ENCODE measurements at places on chromosomes 4 and X.

DNA sequence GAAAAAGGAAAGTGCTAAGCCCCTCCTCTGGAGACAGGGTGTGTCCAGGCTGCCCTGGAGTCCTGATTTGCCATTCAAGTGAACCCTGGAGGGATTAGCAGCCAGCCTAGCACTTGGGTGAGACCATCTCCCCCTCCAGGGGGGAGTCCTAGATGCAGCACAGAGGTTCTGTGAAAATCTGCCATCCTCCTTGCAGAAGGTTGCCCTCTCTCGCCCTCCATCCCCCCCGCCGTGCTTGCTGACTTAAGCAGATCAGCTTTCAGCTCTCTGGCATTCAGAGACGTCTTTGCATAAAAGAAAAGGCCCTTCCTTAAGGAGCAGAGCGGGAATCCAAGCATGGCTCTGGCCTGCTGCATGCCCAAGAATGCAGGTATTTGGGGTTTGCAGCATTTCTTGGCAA, 102.1 kb upstream of the SCML1 start:
- DNase-seq, result no peak

DNA sequence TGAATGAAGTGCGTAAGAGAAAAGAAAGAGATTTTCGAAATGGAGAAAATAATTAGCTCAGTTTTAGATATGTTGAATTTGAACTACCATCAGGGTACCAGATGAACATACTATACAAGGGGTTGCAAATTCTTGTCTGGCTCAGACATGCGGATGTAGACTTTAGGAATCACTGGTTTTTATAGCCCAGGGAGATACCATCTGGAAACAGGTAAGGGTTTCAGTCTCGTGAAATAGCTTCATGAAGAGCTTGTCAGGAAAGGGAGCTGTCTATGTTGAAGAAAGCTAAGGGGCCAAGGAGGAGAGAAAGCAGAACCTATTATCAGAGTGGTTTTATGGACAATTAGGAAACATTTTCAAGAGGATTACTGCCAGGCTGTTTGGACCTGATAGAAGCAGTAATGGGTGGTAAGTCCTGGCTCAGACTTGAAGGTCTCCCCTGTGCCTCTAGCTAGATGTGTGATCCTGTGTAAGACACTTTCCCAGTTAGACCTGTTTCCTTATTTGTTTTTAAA, 6.7 kb downstream of the RAB9A start:
- DNase-seq, result no peak

GRCh38 chr4:38562751-38563198, 101.2 kb upstream of the KLF3 start:
- no peak for DNase-seq

GRCh38 chr4:23969635-23970145, 79.8 kb upstream of the PPARGC1A start:
- DNase-seq, result no peak

DNA sequence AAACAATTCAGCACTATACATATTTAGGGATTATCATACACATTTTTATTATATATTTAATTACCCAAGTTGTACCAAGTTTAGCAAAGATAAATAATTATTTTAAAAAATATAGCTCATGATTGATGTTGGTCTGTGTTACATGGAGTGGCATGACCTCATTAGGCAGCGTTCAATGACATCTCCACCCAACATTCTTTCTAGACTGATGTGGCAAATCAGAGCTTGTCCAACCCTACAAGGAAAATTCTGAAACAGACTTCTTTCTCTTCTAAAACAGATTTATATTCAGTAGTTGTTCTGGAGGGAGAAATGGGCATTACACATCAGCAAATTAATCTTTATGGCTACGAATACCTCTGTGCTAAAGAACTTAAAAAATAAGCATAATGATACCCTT, 189.7 kb downstream of the PDGFC start:
- DNase-seq, result no peak

GRCh38 chr4:37999000-37999716, 39.0 kb downstream of the PTTG2 start:
- DNase-seq, result no peak

GRCh38 chr4:55768291-55768690, 51.3 kb upstream of the EXOC1L start:
- DNase-seq, result no peak

DNA sequence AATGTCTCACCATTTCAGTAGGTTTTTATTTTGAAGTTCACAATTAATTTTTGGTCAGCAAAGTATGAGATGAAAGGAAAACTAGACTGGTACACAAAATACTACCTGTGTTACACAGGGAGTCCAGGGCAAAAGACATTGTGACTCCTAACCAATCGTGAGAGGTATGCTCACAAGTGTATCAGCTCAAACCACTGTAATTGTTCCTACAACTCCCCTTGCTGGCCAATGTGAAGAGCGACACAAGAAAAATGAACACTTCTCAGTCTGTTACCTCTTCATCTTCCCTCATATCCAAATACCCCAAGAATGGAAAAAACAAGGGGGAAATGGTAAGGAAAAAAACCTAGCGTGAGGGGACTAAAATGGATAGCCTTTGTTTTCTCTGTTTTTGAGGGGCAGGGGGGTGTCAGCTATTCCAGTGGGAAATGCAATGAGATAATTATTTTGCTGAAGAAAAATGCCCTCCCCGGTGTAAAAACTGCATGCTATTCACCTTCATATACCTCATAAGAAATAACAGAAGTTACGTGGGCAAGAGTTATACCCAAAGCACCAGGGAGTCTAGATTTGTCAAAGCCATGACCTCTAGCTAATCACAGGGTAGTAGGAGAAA, 30.6 kb upstream of the NSUN7 start:
- no peak for DNase-seq

GRCh38 chrX:16552546-16552945, 97.4 kb upstream of the S100G start:
- no peak for DNase-seq

- DNase-seq, result no peak
These were observed 63.2 kb upstream of the BMP3 start for GRCh38 chr4:80967346-80967745.

- no peak for DNase-seq
These were observed 154.6 kb downstream of the GUCY2F start for GRCh38 chrX:109327251-109327650.

DNA sequence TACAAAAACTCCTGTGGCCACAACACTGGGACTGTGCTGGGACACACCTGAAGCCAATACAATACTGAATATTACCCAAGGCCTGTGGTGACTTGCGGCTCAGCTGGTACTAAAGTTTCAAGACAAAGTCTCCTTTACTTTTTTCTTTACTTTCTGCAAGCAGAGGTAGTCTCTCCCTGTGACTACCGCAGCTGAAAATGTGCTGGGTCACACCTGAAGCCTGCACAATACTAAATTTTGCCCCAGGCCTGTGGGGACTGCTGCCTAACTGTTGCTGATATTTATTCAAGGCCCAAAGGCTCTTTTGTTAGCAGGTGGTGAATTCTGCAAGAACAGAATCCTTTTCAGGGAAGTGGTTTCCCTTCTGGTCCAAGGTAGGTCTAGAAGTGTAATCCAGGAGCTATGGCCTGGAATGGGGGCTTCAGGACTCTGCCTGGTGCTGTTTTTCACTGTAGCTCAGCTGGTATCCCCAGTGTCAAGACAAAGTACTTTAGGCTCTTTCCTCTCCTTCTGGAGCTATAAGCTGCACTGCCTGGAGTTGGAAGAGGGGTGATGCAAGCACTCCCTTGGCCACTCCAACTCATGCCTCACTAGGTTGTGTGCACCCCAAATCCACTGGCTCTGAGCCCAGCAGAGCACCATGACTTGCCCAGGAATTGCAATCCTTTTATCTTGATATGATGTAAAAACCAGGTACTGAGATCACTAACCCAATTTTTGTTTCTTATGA, 489.4 kb downstream of the TECRL start:
- DNase-seq, result no peak

GRCh38 chrX:92213786-92214185, 434.6 kb downstream of the PCDH11X start:
- DNase-seq, result no peak

GRCh38 chr4:8506373-8507195, 66.0 kb downstream of the TRMT44 start:
- no peak for DNase-seq

DNA sequence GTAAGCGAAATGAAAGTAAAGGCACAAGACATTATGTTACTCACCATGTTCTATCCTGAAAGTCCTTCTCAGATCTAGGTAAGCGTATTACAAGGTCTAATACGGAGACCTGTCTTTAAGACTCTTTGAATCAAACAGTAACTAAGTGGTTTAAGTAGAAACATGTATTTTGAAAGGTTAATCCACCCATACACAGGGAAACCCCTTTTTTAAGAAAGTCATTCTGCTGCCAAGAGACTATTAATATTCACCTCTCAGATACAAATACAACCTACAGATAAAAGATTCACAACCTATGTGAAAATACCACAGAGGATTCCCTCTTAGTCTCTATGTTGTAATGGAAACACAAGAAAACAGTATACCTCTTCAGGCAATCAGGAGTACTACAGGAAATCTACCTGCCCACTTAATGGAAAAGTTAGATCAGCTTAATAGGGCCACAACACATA, 63.2 kb upstream of the TNIP3 start:
- DNase-seq, result no peak

DNA sequence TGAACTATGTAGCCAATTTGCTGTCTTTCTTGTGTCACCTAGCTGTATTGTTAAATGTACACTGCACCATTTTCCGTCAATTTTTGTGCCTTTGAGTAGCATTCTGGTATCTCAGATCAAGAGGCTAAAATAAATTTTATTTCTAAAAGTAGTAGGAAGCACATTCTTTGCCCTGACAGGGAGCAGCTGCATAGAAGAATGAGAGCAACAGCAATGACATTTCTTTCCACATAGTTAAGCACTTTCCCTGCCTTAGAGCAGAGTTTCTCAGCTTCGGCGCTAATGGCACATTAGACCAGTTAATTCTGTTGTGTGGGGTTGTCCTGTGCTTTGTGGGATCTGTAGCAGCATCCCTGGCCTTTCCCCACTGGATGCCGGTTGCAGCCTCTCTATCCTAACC, 173.9 kb downstream of the CHIC2 start:
- no peak for DNase-seq

- DNase-seq, result no peak
These were observed 70.1 kb upstream of the SH3RF1 start for GRCh38 chr4:169340834-169341233.

GRCh38 chrX:136065044-136065671, 79.9 kb downstream of the SLC9A6 start:
- DNase-seq, result no peak

GRCh38 chrX:55489314-55490009, at the start of gene USP51:
Gene USP51, minus strand, starts transcription at chrX:55489848. Its CDS starts 909 bp downstream, at chrX:55488939.
- no peak for DNase-seq

GRCh38 chr4:87144356-87144755, 76.1 kb downstream of the KLHL8 start:
- DNase-seq, result no peak

DNA sequence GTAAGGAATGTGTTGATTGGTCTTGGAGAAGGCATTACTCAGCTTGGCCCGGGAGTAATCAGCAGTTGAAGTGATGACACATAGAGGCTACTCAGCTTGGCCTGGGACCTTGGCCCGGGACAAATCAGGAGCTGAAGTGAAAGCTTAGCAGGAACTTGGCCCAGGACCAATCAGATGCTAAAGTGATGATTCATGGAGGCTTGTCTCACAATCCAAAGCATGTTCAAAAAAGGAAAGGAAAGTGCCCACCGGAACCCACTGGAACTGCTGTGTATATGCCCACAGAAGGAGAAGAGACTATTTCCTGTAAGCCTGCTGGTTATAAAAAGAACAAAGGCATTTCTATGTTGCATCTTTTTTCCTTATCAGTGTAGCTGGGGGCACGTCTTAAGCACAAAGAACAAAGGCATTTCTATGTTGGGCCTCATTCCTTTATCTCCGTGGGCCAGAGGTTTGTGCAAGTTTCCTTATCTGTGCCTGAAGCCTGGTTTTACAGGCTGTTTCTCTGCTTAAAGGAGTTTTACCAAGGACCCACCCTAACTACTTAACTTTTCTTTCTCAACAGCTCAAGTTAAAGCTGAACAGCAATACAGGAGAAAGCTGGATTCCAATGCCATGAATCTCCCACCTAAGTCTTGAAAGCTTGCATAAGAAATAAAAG, 1176.7 kb downstream of the NLGN4X start:
- DNase-seq, result no peak

- no peak for DNase-seq
These were observed 10.2 kb downstream of the BEND2 start for GRCh38 chrX:18210470-18210869.

DNA sequence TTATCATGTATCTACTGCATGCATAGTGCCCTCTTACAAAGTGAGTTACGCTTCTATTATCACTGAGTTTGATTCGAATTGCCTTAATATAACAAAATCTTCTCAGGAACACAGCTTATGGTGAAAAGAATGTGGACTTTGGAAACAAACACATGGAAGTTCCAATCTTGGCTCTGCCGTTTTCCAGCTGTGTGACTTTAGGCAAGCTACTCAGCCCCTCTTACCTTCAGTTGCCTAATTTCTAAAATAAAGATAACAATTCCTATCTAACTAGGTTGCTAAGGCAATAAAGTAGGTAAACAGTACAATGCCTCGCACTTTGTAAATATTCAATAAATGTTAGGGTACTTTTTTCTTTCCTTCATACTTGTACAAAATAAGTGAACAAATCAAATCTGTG, 104.0 kb upstream of the GRIA3 start:
- DNase-seq, result no peak

DNA sequence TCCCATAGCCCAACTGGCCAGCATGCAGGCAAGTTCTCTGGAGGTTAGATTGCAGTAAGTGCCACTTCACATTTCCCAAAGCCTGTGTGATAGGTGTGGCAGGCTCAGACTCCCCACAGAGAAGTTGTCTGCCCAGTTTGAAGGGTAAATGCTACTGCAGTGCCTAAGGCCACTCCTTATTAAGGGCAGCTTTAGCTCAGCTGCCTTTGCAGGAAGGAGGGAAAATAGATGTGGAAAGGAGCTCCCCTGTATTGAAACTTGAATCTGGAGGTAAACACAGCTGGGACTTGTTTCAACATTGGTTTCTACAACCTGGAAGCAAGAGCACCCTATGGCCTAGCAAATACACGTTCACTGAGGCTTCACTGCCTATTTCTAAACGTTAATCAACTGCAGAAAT, 22.4 kb downstream of the NEXMIF start:
- no peak for DNase-seq

- no peak for DNase-seq
These were observed 196.4 kb downstream of the GALNTL6 start for GRCh38 chr4:172009446-172010230.

DNA sequence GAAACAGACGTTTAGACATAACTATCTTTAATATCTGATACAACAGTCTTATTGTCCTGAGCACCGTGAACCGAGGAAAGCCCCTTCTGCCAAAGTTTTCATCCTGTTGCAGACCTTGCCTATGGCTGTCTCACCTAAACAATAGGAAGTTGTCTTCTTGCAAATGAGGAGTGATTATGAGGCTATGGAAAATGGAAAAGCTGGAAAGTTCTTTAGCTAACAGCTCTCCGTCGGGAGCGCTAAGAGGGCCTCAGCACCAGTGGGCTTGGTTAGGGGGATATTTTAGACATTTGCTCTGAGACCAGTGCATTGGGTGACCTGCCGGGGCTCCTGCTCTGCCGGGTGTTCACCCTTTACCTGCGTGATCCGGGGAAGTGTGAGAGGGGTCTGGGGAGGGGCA, 28.4 kb downstream of the TMEM131L start:
- no peak for DNase-seq
